ENCODE measurements at places on chromosomes 6 and 20.

- DNase-seq, result no peak
These were observed 36.1 kb downstream of the GMDS start for GRCh38 chr6:2209226-2209809.

DNA sequence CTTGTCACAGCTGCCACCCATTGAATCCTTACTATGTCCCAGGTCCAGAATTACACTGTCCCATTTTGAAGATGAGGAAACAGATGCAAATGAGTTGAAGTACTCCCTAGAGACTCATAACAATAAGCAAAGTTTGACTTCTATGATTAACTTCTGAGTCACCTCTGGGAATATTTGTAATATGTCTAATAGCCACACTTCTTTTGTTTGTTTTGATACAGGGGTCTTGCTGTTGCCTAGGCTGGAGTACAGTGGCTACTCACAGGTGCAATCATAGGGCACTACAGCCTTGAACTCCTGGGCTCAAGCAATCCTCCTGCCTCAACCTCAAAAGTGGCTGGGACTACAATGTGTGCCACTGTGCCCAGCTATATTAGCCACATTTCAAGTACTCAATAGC is 11.4 kb upstream of the SOX12 start:
- no peak for DNase-seq

DNA sequence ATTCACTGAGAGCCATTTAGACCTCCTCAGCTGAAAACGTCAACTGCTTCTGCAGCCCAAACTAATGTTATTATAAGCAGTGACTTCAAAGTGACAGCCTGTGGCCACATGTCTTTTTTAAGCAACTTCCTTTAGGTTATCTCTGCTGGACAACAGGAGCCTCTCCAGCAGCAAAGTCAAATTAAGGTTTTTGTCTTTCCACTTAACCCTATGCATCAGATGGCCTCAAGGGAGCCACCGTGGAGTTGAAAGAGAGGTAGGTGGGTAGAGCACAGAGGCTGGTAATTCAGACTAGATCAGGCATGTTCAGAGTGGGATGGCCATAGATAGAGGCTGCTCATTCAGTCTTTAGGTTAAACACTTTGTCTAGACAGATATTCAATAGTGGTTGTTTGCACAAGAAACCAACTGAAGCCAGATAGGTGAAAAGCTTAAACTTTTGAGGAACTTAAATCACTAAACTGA is 300.6 kb upstream of the ECI2 start:
- no peak for DNase-seq

- DNase-seq, result peak; percentile 41
These were observed 96.8 kb upstream of the NFATC2 start for GRCh38 chr20:51639206-51639832.

- no peak for DNase-seq
These were observed 7.0 kb downstream of the TAGAP start for GRCh38 chr6:159037756-159038290.

DNA sequence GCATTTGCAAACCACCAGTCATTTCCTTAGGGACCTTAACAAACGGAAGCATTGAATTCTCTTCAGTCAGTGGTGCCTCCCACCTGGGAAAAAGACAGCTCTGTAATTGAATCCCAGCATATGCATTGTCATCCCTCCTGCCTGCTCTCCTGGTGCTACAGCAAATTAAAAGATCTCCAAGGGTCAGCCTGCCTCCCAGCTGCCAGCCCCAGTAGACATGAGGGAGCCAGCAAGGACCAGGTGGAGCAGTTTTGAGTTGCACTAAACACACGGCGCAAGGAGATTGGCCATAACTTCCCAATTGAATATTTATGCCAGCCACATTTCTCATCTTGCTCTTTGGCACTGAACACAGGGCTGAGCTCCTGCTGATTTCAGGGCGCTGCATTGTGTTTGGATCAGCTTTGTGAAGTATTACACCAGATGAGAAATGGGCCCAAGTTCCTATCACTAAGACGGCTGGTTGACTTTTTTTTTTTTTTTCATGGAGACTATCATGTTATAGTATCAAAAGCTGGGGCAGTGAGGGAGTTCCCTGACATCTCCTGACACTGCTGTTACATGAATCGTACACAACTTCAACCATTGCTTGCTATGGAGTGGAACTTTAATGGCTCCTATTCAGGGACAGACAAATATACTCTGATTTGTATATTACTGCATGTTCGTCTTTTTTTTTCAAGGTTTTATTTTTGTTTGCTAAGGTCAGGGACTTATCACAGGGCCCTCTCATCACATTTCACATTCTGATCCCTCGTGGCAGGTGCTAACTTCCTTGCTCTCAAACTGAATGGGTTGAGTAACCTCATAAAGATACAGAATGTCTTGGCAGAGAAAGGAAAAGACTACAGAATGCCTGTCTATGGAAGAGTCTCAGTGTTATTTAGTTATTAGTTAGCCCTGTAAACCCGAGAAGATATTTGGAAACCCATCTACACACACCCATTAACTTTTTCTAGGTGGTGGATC is 191.1 kb downstream of the EYA4 start:
- no peak for DNase-seq

- DNase-seq, result peak; percentile 89
These were observed 56.5 kb downstream of the CD40 start for GRCh38 chr20:46174469-46175126.

DNA sequence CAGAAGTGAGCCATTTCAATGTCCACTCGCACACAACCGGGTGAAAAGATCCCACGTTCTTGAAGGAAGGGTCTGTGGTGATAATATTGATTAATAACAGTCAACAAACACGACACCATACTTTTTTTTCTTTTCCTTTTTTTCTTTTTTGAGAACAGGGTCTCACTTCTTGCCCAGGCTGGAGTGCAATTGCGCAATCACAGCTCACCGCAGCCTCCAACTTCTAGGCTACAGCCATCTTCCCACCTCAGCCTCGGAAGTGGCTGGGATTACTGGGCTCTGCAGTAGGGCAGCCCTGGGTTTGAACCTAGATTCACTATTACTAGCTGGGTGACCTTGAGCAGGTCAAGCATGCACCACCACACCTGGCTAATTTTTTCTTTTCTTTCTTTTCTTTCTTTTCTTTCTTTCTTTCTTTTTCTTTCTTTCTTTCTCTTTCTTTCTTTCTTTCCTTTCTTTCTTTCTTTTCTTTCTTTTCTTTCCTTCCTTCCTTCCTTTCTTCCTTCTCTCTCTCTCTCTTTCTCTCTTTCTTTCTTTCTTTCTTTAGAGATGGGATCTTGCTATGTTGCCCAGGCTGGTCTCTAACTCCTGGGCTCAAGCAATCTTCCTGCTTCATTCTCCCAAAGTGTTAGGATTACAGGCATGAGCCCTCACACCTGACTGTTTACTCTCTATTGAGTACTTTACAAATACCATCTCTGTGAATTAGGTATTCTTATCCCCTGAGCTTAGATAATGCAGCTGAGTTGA is 123.9 kb downstream of the SNX5 start:
- DNase-seq, result no peak

- no peak for DNase-seq
These were observed 232.9 kb downstream of the BCKDHB start for GRCh38 chr6:80339421-80339820.

GRCh38 chr6:100620085-100620840 is 155.5 kb upstream of the SIM1 start:
- DNase-seq, result no peak

DNA sequence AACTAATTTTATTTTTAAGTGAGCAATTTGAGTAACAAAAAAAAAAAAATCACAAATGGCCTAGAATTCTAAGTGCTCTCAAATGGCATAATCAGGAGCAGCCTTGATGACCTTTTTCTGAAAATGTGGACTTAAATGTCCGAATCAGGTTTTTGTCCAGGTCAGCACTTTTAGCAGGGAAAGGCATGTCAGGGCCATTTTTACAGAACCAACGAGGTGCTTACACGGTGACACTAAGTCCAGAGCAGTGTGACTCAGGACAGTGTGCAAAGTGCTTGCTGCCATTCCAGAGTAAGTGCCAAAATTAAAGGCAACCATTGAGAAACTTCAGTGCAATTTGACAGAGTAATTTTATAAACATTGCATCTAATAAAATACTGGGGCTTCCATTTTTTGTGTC is 127.8 kb downstream of the KIF16B start:
- no peak for DNase-seq

GRCh38 chr20:53739799-53740785 is 146.5 kb upstream of the ZNF217 start:
- DNase-seq, result no peak

- no peak for DNase-seq
These were observed 41.5 kb downstream of the SH3BGRL2 start for GRCh38 chr6:79672631-79673111.

GRCh38 chr6:8400663-8401062 is 34.7 kb downstream of the SLC35B3 start:
- DNase-seq, result no peak

DNA sequence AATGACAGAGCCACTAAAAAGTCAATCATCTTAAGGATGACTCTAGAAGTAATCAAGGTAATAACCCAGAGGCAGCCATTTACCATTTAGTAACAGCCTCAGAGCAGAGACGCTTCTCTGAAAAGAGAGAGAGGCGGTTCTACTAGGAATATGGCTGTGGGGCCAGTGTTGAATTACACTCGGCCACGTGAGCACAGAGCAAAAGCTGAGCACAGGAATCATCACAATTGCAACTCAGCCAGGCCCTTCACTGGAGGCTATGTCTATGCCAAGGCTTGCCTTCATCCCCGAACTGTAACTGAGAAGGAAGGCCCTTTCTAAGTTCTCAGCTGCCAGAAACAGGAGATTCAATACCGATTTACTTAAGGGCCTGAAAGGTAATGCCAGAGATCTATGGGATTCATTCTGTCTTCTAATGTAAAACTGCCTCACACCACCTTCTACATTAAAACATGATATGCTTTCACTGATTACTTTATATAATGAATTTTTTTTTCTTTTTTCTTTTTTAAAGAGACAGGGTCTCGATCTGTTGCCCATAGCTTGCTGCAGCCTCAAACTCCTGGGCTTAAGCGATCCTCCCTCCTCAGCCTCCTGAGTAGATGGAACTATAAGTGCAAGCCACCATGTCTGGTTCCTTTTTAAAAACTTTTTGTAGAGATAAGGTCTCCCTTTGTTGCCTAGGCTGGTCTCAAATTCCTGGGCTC is 67.6 kb downstream of the NUDT3 start:
- DNase-seq, result no peak

- DNase-seq, result no peak
These were observed 4.3 kb upstream of the RPP21 start for GRCh38 chr6:30340589-30341054.

GRCh38 chr6:144515761-144516160 is 230.6 kb downstream of the UTRN start:
- DNase-seq, result no peak

- DNase-seq, result no peak
These were observed 94.9 kb downstream of the OGFRL1 start for GRCh38 chr6:71383476-71383875.

GRCh38 chr20:15609921-15610320 is 963.3 kb downstream of the KIF16B start:
- DNase-seq, result no peak

DNA sequence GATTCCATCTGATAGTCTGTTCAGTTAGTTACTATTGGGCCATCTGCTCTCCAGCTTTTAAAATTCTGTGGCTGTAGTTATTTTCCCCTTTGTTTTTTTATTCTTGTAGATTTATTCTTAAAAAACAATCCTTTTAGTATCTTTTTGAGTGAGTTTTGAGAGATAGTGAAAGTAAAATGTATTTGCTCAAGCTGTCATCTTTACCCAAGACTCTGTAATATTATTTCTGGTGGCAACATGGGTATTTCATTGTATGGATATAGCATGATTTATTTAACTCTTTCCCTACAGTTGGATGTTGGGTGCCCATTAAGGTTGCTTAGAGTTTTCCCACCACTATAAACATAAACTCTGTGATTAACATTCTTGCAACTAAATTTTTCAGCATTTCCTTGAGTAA is 24.6 kb downstream of the STK4 start:
- no peak for DNase-seq

DNA sequence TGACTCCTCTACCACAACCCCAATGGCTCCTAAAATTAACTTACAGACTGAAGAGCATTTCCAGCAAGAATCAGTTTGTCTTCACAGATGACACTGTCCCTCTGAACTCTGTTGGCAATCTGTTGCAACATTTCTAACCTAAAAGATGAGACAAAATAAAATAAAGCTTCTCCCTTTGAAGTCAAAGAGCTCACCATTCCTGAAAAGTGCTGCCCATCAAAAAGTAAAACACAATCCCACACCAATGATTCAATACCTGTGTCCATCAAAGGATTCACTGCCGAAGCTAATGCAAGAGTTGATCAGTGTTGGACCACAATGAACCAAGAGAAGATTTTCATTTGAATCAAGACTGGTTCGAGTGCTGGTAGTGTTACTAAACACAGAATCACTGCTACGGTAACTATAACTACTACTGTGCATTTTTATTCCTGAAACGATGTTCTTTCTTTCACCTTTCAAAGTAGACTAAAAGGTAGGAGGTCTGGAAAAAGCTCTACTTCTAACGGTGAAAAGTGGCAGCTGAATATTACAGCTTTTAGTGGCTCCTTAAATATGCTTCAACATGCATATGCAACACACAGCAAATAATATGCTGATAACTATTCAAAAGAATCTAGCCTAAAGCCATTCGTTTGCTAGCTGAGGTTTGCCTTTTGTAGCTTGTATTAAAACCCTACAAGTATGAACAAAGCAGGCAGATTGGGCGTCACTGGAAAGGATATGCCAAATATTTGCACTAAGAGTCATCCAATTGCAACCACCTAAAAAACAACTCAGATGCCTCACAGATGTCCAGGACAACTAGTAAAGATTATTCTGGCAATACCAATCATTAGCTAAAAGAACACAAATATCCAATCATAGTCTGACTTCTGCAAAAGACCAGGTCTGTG is at the start of gene DST:
Gene DST (minus strand): TSS at position 524 of the 896 bp plus-strand sequence.
- no peak for DNase-seq

Data from GM12891 (cell line).